ENCODE measurements at places on chromosomes 16 and 17.

DNA sequence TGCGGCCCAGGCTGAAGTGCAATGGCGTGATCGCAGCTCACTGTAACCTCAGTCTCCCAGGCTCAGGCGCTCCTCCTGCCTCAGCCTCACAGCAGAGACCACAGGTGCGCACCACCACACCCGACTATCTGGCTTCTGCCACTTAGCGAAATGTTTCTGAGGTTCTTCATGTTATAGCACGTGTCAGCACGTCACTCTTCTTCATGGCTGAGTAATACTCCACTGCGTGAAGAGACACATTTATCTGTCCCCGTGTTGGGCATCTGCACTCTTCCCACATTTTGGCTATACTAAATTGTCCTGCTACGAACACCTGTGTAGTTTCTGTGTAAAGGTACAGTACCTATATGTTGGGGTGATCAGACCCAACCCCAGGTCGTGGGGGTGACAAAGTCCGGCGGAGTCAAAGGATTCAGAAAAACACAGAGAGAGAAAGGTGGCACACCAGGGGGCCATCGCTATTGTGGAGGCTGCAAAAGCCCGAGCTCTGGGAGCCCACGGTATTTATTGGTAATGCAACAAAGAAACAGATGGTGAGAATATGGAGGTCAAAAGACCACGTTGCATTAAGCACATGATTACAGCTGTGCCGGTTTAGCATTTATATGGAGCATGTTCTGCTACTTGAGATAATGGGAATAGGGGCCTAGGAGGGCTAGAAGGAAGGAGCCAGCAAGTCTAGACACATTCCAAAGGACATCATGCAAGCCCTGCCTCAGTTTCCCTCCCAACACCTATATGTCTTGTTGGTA, 851 bp upstream of the DPEP1 start:
- no peak overlapping the region for H3K27ac ChIP-seq
- H3K27me3 ChIP-seq: no peaks in the 10 kb centered on the region
- no peaks in the 10 kb centered on the region for H3K36me3 ChIP-seq
- no peak overlapping the region for H3K4me3 ChIP-seq
- no peak for DNase-seq

DNA sequence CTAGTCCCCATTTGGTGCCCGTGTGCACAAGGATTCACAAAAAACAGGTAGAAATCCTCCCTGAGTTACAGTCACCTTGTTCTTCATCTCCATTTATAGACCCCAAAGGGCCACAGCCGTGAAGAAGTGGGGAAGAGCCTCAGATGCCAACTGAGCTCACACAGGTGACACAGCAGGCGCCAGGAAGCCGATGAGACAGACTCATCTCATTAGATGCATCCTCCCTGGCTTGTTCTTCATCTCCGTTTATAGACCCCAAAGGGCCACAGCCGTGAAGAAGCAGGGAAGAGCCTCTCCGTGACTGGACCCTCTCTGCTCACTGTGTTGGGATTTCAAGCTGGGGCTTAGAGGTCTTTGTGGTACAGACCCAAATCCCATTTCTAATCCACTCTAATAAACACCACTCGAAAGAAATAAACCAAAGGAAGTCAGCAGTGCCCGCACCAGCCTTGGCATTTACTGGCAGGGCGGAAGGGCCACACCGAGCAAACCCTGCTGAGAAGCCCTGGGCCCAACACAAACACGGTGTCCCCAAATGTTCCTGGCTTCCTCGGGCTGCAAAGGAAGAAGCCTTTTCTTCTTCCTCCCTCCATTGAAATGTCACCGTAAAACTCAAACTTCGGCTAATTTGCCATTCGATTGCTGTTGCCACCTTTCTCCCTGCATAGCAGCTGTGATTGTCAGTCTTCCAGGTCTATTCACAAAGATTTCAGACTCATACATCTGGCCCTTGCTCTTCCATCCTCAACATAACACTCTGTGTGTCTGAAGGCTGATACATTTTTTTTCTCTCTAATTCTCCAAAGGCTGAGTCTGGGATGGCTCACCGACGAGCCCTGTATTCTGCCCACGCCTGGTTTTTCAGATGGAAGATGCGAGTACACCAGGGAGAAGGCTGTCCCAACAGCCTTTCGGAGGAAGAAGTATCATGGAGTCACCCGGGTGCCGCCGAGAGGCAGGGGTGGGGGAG, 44.9 kb upstream of the DOC2B start:
- no peaks in the 10 kb centered on the region for H3K36me3 ChIP-seq
- H3K4me1 ChIP-seq: no peaks in the 10 kb centered on the region
- no peak overlapping the region for H3K27ac ChIP-seq
- no peak overlapping the region for H3K4me3 ChIP-seq

DNA sequence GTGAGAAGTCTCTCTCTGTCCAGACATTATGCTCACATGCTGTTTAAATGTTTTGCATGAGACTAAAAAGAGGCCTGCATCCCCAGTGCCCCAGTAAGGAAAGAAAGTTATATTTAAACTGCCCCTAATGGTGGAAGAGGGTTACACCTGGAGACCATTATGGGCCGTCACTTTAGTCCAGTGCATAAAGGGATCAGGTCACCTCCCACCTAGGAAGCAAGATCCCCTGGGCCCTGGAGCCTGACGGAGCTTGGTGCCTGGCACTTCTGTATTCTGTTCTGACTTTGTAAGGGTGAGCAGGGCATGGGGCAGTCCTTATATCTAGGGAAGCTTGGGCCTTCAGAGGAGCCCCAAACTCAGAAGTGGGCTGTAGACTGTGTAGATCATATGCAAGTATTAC, 67.9 kb downstream of the CPPED1 start:
- no peak for DNase-seq
- no peak overlapping the region for H3K4me3 ChIP-seq
- H3K27me3 ChIP-seq: no peaks in the 10 kb centered on the region

GRCh38 chr17:42402117-42402516, 13.9 kb upstream of the STAT3 start:
- H3K4me3 ChIP-seq: no peak overlapping the region
- peaks cover 29% of the 10 kb centered on the region for H3K4me1 ChIP-seq
- no peak for DNase-seq

DNA sequence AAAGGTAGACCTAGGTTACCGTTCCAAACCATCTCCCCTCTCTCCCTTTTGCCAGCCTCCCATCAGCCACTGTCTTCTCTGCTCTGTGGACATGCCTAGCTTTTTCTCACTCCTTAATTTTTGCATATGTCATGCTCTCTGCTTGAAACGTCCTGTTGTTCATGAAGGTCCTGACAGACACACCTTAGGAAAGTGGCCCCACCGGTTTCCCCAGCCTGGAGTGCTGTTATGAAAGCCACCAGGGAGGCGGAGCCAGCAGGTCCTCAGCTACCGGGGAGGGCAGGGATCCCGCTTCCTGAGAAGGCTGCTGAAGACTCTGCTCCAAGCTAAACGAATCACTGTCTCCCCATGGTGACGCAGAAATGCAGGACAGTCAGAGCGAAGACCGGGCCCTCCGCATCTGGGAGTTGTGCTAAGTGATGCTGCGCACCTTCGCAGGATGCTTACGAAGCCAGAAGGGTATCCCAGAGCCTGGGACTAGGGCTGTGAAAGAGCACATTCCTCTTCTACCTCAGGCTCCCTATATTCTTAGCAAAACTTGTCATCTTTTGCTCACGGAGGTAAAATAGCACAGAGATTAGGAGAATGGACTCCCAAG, 2.3 kb upstream of the SLC16A11 start:
- H3K4me1 ChIP-seq: peaks cover 55% of the 10 kb centered on the region
- peaks cover 4% of the 10 kb centered on the region for H3K27me3 ChIP-seq
- peak overlapping the region; percentile 91 for H3K27ac ChIP-seq
- no peaks in the 10 kb centered on the region for H3K36me3 ChIP-seq
- H3K4me3 ChIP-seq: peak overlapping the region; percentile 59
- DNase-seq: peak; percentile 64

- DNase-seq: no peak
- H3K27me3 ChIP-seq: peaks cover 27% of the 10 kb centered on the region
- H3K27ac ChIP-seq: no peak overlapping the region
Measured at GRCh38 chr16:82061861-82062525, 26.9 kb downstream of the HSD17B2 start.

- H3K36me3 ChIP-seq: peaks cover 43% of the 10 kb centered on the region
- peak overlapping the region; percentile 97 for H3K27ac ChIP-seq
- H3K4me1 ChIP-seq: peaks cover 76% of the 10 kb centered on the region
- peak; percentile 75 for DNase-seq
Measured at GRCh38 chr16:29745121-29745852, 503 bp downstream of the C16orf54 start.

DNA sequence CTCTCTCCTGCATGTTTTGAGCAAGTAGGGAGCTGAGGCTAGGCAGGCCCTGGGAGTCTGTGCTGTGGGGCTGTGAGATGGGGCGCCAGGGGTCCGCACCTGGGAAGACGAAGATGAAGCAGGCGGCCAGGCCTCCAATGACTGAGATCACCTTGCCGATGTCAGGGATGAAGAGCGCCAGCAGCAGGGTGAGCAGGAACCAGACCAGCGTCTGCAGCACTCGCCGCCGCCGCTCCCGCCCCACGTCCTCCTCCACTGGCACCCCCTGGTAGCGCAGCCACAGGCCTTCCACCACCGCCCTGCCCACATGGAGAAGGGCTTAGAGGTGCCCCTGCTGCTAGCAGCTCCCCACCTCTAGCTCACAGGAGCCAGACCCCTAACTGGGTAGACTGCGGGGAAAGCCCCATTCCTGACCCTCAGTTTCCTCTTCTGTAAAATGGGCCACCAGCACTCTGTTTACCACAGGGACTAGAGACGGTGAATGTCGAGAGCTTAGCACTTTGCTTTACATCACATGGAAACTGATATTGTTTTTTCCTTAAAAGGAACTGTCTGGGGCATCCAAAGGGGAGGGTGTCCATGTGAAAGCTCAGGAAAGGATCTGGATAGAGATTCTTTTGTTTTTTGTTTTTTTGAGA, 13.5 kb downstream of the SLC38A7 start:
- H3K27me3 ChIP-seq: no peaks in the 10 kb centered on the region
- DNase-seq: no peak
- no peak overlapping the region for H3K4me3 ChIP-seq
- H3K27ac ChIP-seq: no peak overlapping the region
- H3K36me3 ChIP-seq: peaks cover 53% of the 10 kb centered on the region

DNA sequence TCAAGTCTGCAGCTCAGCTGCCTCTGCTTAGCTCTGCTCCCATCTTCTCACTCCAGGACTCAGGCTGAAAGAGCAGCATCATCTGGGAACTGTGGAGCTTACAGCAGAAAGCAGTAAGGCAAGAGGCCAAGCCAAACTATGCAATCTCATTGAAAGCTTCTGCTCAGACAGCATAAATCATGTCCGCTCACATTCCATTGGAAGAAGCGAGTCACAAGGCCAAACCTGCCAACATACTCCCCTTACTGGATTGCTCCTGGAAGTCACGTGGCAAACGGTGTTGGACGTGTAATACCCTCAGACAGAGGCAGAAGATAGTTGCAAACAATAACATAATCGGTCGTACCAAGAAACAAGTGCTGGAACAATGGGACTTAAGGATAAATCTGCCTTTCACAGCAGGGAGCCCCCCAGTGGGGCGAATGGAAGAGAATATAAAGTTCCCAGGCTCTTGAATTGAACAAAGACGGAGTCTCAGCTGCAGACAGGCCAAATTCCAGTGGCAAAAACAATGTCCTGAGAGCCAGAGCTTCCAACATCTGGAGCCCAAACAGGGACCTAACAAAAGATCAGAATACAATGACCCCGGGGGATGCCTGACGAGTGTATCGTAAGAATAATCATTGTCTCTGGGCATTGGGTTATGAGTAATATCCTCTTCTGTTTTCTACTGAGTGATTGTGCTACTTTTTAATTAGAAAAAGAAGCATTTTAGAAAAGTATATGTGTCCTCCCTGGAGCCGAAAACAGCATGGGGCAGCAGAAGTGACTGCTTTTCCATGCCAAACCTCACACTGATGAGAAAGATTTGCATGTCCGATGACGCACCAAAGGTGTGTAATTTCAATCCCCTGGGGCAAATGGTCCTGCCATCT, 68.4 kb downstream of the CMC2 start:
- H3K4me1 ChIP-seq: no peaks in the 10 kb centered on the region
- H3K4me3 ChIP-seq: no peak overlapping the region
- DNase-seq: no peak
- H3K36me3 ChIP-seq: no peaks in the 10 kb centered on the region

DNA sequence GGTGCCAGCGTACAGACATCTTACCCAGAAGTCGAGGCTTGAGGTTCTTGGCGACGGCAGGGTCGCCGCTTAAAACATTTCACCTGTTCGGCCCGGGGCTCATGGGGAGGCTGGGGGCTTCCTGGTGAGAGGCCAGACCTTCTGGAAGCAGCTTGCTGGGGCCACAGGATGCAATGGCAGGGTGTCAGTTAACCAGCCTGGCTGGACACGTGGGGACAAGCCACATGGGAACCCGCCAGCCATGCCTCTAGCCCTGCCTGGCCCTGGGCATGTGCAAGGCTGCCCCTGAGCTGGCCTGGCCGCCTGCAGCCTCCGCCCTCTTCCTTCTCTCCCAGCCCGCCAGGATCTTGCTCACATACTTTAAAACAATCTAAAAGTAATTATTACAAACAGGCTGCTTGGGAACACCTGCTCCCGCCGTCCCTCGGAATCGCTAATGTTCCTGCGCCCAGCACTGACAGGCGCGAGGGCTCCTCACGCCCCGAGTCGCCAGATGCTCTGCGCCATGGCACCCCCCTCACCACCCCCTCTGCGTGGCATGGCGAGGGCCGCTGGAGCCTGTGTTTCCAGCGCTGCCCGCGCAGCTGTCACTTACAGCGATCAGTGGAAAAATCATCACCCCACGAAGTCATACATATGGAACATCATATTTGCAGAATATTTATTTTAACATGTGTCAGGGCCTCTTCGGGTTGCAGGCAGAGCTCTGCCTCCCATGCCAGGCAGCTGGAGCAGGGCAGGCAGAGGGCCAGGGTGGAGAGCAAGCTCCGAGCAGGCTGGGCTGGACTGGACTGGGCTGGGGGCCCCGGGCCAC, 188.7 kb upstream of the GSE1 start:
- peaks cover 2% of the 10 kb centered on the region for H3K4me1 ChIP-seq
- H3K27me3 ChIP-seq: no peaks in the 10 kb centered on the region
- no peak overlapping the region for H3K4me3 ChIP-seq
- H3K36me3 ChIP-seq: no peaks in the 10 kb centered on the region

DNA sequence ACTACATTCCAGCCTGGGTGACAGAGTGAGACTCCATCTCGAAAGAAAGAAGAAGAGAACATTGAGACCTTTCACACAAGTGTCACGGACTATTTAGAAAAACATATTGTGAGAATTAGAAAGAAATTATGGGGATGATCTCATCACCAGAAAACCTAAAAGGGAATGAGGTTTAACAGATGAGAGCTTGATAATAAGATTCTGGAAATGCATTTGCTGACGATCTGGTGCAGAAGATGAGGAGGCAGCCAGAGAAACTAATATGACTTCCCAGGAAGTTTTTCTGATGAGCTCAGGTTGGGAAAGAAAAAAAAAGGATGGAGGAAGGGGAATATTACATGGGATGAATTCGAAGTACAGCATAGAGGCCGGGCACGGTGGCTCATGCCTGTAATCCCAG, 10.8 kb upstream of the APOH start:
- H3K36me3 ChIP-seq: no peaks in the 10 kb centered on the region
- no peaks in the 10 kb centered on the region for H3K27me3 ChIP-seq
- peaks cover 8% of the 10 kb centered on the region for H3K4me1 ChIP-seq
- no peak for DNase-seq

Data from activated T-cell treated with anti-CD3 and anti-CD28 coated beads, Interleukin-2, amount 50 U/mL, for 24 hours (primary cell).